ENCODE measurements at places on chromosomes 4 and X.

- DNase-seq = no peak
Measured at GRCh38 chrX:11187001-11187400, 75.9 kb downstream of the HCCS start.

- DNase-seq = no peak
Measured at GRCh38 chrX:112211459-112211858, 128.9 kb upstream of the TRPC5 start.

GRCh38 chr4:150681063-150681462 lies 99.1 kb downstream of the MAB21L2 start:
- no peak for DNase-seq

DNA sequence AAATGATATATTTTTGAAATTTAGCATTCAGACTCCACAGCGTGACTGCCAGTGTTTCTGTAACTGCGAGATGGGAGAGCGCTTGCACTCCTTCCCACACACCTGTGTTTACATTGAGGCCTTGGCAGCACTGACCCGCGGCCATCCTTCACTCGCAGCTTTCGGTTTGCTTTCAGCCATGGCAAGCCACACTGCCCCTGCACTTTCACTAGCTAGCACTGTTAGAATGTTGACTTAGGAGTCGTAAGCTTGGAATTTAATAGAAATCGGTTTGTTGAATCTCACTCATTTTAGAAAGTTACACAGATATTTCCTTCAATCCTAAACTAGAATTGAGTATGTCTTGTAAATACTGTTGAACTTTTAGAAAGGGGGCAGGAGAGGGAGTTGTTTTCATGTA lies 136.2 kb downstream of the CFAP299 start:
- no peak for DNase-seq

- no peak for DNase-seq
Measured at GRCh38 chrX:10165580-10166247, 8.9 kb downstream of the CLCN4 start.

GRCh38 chrX:101191217-101191750 lies 28.3 kb upstream of the DRP2 start:
- no peak for DNase-seq

DNA sequence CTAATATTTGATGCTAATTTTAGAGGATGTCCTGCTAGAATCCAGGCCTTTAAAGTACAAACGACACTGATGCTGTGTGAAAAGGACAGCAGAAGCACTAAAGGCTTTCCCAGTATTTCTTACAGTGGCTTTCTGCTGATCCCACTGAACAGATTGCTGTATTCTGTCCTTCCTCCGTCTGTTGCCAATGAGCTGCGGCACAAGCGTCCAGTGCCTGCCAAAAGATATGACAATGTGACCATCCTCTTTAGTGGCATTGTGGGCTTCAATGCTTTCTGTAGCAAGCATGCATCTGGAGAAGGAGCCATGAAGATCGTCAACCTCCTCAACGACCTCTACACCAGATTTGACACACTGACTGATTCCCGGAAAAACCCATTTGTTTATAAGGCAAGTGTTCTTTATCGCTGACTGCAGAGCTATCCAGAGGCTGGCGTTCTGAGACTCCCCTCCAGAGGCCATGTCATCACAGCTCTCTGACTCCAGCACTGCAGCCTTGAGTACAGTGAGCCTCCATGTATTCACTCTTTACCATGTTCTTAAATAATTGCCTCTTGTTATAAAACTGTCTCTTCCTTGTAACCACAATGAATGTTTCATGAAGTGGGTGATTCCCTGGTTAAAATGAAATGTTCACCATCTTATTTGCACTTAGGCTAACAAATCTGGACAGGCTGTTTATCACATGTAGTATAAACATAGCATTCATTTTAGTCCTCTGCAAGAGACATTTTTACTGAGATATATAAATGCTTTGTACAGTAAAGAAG lies 43.6 kb downstream of the GUCY1B1 start:
- no peak for DNase-seq

GRCh38 chr4:54077812-54078211 lies 13.4 kb upstream of the CHIC2 start:
- no peak for DNase-seq

- DNase-seq = no peak
Measured at GRCh38 chr4:4526401-4526800, 15.4 kb downstream of the STX18 start.

DNA sequence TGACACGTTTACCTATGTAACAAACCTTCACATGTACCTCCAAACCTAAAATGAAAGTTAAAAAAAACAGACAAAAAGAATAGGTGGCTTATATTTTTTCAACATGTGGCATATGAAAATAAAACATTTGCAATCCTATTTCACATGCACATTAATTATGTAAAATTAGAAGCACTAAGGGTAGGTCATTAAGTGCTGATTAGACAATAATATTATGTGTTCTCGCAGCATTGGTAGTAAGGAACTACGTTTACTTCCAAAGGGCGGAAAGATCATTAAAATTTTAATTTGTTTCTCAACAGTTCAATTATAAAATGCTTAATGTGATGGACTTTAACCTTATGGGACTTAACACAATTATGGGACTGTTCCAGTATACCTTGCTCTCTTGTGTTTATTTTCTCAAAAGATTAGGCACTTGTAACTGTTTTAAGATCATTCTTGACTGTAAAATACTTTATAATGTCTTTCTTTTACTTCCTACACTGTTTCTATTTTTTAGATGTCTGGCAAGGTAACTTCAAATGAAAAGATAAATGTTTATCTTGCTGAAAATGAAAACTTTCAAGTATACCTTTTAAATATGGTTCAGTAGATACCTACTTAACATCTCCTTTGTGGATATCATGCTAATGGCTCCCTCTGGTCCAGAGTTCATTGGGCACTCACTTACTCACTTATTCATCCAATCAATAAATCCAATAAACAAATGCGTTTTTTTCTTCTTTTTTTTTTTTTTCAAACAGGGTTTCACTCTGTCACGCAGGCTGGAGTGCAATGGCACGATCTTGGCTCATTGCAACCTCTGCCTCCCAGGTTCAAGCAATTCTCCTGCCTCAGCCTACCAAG lies 202.0 kb downstream of the ARAP2 start:
- DNase-seq = no peak

DNA sequence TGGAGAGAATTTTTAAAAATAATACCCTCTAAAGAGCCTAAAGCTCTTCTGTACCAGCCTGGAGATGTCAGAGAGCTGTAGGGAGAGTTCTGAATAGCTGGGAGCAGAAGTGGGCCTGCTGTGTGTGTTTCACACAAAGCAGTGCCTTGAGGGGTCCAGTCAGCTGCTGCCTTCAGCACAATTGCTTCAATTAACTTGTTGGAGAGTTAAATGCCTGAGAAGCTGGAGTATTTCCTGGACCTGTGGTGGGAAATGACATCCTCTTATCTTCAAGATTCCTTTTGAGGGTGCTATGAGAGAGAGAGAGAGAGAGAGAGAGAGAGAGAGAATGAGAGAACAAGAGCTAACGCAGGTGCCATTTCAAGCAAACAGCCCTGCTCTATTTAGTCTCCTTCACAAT lies 96.2 kb upstream of the IL1RAPL2 start:
- DNase-seq = no peak

GRCh38 chrX:72394518-72395170 lies 88.9 kb upstream of the CITED1 start:
- no peak for DNase-seq

DNA sequence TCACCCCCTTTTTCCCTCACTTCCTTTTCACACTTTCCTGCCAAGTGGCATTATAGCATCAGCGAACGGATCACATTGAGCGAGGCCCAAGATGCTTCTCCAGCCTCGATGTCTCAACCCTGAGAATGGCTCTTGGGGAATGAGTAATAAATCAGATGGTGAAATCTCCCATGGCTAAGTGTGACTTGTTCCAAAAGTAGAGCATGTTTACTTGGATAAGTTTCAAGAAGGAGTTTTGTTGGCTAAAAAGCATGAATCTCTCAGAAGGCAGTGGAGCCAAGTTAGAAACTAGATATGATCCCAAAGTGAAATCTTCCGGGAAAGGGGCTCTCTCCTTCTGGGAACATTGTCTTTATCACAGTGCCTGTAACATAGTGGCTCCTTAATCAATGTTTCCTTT lies 316.3 kb downstream of the CAMK2D start:
- DNase-seq = no peak

GRCh38 chr4:39514888-39515401 lies 12.3 kb downstream of the UGDH start:
- DNase-seq = no peak

- no peak for DNase-seq
Measured at GRCh38 chr4:137881641-137882040, 349.3 kb upstream of the PCDH18 start.

DNA sequence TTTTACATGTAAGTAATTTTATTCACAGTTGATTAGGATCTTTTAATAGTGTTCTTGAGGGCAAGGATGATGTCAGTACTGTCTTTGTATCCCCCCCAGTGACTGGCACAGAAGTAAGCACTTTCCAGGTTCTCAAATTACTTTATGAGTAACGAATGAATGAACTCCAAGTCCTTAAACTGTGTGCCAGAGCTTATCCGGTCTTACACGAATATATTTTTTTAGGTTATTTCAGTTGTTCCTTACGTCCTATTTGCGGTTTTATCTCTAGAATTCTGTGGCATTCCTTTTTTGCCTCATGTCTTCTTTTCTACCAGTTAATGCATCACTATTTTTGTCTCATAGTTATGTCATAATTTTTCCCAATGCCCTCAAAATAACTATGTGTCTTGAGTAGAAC lies 106.9 kb upstream of the MID1IP1 start:
- no peak for DNase-seq

- no peak for DNase-seq
Measured at GRCh38 chrX:150487369-150488094, 80.9 kb upstream of the MTM1 start.

DNA sequence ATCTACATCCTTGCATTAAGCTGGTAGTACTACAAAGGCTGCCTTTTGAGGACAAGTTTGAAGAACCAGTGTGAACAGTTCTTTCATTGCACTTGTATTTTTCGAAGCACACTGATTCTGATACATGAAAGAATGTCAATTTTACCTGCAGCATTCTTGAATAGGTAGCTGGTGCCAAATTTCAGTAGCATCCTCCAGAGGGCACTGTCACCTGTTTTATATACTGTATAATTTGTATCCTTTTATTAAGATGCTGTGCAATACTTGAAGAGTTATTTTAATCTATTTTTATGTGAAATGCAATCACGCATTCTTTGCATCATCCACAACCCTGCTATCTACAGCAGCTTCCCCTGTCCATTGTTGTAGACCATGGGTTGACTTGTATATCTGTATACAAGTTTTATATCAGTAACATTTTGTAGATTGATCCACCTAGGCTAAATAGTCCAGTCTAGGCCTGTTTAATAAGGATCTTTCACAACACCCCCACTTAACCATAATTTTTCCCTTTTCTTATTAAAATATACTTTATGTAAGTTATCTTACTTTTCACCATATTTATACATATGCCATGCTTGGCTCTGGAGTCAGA lies 325.7 kb downstream of the PCDH7 start:
- no peak for DNase-seq

DNA sequence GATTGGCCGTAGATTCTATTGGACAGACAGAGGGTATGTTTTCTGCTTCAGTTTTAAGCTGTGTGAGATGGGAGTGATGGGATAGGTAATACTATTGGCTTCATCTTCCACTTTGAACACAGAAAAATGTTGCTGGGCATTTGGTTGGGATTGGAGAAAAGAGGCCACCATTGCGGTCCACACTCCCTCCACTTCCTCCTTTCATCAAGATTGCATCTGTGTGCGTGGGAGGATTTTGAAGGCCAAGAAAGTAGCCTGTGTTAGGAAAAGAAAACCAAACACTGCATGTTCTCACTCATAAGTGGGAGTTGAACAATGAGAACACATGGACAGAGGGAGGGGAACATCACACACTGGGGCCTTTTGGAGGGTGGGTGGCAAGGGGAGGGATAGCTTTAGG lies 56.4 kb downstream of the EGF start:
- DNase-seq = no peak

DNA sequence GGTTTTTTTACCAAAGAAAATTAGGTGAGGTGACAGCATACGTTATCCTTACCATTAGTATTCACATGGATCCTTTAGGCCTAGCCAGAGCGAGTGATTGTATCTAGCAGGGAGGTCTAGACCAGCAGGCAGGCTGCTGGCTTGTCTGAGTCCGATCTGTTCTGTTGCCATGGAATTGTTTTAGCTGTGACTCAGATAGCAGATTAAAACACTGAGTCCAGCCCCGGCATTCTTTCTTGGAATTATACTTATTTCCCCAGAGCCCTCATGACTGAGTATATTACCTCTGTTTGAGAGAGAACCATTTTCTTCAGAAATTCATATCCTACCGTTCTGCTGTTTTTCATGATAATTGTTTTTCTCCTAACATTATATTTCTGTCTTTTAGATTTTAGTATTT lies 37.4 kb downstream of the OCRL start:
- DNase-seq = no peak

DNA sequence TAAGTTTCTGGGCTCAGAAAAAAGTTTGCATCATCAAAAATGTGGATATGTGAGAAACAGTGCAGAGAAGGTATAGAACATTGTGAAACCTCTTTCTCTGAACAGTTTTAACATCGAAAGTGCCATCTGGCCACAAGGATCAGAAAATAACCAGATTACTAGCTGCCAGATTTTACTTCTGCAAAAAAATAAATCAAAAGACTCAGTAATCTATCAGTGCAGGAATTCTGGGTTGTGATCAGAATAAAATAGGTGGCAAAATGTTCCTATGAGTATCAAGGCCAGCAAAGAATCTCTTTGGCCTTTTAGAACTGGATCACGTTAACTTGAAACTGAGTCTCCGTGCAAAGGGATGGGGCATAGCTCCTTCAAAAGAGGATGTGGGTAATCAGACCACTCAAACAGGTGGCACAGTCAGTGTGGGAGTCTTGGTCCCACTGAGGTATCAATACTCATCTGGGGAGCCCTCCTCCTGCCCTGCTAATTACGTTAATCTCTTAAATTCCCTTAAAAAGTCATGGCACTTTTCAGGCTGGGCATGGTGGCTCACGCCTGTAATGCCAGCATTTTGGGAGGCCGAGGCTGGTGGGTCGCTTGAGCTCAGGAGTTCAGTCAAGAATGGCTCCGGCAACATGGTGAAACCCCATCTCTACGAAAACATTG lies 26.7 kb upstream of the RBM47 start:
- DNase-seq = no peak

DNA sequence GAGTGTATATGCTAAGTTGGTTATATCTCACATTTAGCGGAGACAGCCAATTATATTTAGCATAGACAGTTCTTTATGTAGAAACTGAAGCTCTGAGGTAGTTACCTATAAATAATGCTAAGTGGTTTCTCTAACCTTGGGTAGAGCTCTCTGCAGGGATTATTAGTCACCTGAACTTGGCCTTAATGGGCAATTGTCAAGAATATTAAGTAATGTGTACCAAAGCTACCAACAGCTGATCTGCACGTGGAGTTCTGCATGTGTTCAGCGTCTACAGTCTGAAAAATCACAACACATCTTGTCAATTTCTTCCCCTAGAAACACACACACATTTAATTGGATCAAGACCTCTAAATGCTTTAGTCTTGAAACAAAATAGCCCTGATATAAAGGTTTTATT lies 740.6 kb upstream of the FAM241A start:
- DNase-seq = no peak

DNA sequence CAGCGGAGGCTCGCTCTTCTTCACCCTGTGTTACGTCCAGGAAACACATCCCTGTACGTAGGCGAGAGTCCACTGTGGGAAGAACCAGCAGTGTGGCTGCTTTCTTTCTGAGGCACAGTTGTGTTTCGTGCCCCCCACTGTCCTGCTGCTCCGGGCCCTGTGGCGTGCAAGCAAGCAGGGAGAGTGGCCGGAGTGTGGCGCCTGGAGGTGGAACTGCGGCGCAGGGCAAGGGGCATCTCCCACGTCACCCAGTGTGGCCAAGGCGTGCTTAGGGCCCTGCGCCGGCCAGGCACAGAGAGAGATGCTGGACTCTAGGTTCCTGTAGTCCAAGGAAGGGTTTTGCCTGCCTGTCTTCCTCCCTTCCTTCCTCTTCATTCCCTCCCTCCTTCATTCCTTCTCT lies 13.3 kb upstream of the PSAPL1 start:
- DNase-seq = no peak

Measured in stimulated activated naive CD4-positive, alpha-beta T cell (primary cell).